Activated CD4-positive, CD25-positive, alpha-beta regulatory T cell (primary cell): ENCODE measurements at places on chromosomes 12 and 14.

DNA sequence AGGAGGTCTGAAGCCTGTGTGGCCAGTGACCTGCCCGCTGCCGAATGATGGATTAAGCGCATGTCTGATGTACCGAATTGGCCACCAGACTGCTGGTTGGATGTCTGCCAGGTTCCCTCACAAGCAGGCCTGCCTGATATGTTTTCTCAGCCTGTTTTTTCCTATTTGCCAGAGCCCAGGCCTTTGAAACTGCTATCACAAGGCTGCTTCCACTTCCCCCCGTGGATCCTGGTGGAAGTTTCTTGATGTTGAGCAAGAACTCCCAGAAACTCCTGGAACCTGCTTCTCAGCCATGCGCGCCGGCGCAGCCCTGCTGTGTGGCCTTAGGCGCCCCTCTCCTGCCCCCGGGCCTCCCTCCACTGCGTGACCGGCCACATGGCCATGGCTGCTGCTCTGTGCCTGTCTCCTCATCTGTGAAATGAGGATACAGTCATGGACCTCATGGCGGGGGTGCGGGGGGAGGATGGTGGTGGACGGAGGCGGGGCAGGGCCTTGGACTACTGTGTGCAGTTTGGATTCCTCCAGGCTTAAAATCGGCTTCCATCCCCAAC lies 56.6 kb downstream of the CALM1 start:
- no peak for DNase-seq

GRCh38 chr12:93536766-93537488 lies 35.5 kb upstream of the SOCS2 start:
- DNase-seq = no peak

DNA sequence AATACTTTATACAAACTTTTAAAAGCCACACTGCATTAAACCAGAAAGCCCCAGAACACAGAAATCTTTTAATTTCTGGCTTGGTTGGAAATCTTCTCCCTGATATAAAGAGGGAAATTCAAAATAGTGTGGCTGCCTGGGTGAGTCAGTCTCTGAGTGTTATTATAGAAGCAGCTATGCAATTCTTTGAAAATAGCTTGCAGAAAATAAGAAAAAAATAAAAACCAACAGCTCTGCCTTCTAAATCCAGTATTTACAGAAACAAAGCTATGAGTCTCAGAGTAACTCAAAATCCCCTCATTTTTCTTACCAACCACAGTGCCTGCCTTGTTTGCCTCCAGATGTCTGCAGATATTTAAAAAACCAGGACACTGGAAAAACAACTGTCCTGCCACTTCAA lies 68.6 kb upstream of the FERMT2 start:
- DNase-seq = no peak

DNA sequence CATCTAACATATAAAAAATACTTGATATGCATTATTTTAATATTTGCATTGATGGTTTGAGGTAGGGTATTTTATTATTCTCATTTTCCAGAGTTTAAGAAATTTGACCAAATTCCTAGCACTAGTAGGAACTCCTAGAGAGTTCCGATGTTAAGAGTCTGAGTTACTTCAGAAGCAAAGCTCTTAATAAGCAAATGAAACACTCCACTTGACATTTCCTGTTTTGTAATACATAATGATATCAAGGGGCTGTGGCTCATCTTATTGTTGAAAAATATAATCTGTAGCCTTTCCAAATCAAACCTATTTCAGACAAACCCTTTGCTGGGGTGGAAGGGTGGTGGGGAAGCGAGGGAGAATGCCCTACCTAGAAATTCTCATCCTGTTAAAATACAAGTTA lies 355.5 kb downstream of the DIO2 start:
- DNase-seq = no peak

- no peak for DNase-seq
Measured at GRCh38 chr14:103058164-103059055, 1.1 kb upstream of the CDC42BPB start.

GRCh38 chr14:70096866-70097265 lies 91.9 kb downstream of the SLC8A3 start:
- no peak for DNase-seq

- no peak for DNase-seq
Measured at GRCh38 chr12:57029457-57029856, 13.1 kb upstream of the TAC3 start.

DNA sequence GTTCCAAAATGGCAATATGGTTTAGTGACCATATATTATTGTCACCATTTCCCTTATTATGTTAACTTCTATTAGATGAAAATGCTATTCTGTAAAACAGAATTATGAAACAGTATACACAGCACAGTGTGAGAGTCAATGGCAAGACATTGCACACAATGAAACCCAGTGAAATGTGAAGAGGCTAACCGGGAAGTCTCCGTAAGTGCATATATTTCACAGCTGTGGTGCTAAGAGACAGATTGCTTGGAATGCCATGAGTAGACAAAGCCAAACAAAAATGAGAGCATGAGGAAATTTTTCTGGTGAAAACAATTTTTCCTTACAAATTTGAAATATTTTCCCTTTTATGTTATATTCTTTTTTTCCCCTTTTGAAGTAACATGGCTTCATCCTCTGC lies 49.4 kb downstream of the DYRK2 start:
- DNase-seq = no peak

GRCh38 chr12:131721548-131721947 lies 10.7 kb downstream of the SFSWAP start:
- no peak for DNase-seq

- DNase-seq = no peak
Measured at GRCh38 chr14:41558490-41558889, 48.2 kb upstream of the LRFN5 start.

DNA sequence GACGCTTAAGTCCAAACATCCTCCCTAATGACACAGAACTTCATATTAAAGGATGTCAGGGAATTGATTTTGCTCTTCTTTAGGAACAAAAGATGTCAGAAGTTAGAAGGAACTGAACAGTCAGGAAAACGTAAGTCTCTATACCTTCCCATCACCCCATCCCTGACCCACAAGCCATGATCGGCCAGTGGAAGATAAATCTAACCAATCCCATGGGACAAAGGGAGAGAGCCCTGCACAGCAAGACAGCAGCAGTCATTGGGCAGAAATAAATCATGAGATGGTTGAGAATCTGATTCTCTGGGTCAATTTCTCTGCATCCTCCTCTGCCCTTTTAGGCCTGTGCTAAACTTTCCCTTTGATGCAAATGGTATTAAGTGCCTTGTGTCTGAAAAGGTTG lies 414.9 kb downstream of the RGS6 start:
- no peak for DNase-seq

DNA sequence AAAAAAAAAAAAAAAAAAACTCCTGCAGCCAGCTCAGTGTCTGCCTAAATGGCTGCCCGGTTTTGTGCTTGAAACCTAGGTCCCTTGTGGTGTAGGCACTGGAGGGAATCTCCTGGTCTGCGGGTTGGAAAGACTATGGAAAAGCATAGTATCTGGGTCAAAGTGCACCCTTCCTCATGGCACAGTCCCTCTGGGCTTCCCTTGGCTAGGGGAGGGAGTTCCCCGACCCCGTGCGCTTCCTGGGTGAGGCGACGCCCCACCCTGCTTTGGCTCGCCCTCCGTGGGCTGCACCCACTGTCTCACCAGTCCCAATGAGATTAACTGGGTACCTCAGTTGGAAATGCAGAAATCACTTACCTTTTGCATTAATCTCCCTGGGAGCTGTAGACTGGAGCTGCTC lies 14.3 kb downstream of the PTCSC3 start:
- DNase-seq = no peak

DNA sequence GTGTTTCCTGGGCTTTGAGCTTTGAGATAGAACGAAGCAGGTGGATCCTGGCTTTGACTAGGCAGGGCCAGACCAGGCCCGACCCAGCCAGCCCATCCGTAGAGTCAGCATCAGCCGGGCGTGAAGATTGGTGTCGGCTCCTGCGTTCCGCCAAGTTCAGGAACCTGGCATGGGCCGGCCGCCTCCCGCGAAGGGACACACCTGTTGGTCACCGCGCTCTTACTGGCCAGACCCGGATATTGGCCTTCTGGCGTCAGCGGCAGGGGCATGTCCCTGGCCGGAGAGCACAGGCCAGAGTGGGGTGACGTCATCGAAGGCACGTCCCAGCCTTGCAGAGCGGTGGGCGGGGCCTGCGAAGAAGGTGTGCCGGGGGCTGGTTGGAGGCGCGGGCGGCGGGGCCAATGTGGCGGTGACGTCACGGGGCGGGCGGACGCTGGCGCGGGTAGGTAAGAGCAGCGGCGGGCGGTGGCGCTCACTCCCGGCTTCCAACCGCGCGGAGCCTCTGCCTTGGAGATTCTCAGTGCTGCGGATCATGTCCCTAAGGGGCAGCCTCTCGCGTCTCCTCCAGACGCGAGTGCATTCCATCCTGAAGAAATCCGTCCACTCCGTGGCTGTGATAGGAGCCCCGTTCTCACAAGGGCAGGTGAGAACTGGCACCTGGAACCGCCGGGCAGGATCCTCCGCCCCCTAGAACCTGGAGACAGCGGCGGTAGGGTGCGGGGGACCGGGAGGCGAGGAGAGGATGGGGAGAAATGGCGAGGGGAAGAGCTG lies at the start of gene ARG2:
TSS of gene ARG2 (plus strand) at position 475 of the 771 bp plus-strand sequence. CDS start at position 533, 58 bp downstream.
- DNase-seq = peak; percentile 95

DNA sequence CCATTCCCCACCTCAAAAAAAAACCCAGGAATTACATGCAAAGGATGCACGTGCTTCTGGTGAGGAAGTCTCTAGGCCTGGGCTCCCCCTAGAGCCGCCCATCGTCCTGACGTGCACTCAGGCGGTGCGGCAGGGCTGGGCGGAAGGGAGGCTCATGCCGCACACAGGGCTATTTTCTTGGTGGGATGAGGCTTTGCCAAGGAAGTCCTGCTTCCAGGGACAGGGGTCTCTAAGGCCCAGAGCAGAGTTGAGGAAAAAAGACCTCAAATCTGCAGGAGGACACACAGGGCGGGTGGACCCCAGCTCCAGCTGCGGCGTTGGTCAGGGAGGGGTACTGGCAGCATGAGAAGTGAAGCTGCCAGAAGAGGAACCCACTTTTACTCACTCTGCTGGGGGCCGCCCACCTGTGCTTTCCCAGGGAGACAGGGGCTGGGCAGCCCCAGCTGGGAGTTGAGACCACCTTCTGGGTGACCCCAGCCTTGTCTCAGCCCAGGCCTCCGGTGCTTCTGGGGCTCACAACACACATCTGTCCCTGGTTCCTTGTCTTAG lies 4.2 kb downstream of the RHOF start:
- DNase-seq = no peak

DNA sequence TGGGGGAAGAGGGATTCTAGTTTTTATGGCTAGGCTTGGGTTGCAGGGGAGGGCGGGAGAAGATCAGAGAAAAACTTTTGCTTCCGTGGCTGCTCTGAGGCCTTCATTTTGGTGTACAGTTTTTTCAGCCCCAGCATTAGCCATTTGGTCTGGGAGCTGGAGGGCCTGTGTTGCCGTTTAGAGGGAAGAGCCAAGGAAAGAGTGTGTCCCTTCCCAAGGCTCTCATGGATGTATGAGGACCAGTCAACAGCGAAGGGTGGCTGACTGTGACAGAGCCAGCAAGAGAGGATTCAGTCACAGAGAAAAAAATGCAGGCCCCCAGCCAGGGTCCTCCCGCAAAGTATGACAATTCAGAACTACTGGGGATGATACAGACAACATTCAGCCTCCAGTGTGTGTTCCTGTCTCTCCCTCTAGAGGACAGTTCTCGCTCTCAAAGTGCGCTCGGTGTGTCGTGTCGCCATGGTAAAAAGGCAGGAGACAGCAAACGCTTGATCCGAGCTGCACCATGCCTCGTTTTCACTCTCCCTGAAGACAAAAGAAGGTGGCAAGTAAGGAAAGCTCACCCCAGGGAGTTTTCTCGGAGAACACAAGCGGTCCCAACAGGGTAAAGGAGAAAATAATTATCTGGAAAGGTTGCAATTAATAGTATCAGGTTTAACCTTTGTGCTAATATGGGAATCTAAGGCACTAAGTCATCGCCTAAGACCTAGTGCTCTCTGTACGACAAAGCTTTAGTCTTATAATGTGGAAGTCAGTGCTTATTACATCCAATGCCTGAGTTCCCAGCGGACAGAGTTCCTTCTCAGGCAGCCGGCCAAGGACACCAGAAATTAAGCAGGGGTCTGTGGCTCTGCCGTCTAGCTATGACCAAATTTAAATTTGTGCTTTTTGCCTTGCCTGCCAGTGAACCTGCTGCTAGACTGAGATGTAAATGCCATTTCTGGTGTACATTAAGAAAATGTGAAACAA lies 157.3 kb upstream of the PLXNC1 start:
- no peak for DNase-seq

DNA sequence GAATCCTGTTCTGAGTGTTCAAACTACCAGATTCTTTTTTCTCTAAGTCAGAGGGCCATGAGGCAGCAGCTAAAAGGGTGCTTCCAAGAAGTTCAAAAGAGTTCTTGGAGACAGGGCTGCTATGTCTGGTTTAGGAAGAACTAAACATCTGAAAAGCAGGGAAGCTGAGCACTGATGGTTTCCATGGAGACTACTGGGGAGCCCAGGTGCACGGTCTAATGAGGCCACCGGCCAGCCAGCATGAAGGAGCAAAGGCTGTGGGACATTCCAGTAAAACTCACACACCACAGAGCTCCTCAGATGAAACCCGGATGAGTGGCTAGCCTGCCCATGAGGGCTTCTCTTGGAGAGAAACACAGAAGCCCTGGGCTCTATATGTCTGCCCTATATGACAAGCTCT lies 97.3 kb downstream of the KCNK10 start:
- no peak for DNase-seq

DNA sequence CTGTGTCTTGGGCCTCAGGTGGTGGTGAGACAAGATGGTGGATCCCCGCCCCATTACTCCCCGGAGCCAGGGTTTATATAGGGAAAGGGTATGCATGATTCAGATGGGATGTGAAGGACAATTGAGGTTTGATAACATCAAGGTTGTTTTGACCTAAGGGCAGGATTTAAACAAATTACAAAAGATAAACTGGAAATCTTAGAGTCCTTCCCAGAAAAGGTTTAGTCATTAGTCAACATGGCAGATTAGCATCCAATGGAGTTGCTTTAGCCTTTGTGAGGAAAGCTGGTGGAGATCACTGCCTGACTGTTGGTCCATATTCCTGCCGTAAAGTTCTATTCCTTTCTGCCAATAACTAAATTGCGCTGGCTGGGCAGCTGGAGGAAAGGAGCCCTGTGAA lies 15.6 kb upstream of the FRMD6 start:
- no peak for DNase-seq

DNA sequence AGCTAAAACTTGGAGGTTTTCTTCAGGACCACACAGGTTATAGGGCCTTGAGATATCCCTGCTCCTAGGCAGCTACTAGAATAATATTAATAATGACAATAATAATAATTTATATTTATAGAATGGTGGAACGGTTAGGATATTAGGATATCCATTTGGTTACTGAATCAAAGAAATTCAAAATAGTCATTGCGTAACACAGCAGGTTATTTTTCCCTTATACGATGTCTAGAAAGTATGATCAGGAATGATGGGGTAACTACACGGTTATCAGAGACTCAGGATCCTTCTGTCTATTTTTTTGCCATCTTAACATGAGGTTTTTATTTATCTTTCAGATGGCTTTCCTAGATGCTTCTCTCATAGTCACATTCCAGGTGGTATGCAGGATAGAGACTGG lies 39.0 kb downstream of the NEUROD4 start:
- DNase-seq = no peak
